ENCODE measurements at places on chromosomes 11 and 22.

DNA sequence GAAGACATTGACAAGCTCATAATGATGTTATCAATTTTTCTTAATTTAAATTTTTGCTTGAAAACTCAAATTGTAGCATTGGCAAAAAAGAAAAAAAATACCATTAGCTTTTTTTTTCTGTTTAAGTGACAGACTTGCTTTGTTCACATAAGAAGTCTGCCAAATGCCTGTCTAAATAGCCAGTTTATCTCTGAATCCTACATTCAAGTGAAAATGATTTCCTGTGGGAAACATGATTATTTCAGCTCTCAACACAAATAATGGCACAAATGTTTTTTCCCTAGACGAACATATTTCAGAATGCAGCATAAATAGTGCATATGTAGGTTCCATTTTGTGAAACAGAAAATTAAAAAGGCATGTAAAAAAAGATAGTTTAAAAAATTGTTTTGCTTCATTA, 23.5 kb downstream of the TYR start:
- no peak for DNase-seq

- DNase-seq: no peak
Measured at GRCh38 chr22:43277091-43277490, 66.1 kb downstream of the SCUBE1 start.

DNA sequence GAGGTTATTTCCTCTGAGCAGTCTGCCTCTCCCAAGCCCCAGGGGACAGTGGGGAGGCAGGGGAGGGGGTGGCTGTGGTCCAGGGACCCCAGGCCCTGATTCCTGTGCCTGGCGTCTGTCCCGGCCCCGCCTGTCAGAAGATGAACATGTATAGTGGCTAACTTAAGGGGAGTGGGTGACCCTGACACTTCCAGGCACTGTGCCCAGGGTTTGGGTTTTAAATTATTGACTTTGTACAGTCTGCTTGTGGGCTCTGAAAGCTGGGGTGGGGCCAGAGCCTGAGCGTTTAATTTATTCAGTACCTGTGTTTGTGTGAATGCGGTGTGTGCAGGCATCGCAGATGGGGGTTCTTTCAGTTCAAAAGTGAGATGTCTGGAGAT, 3.1 kb downstream of the PIM3 start:
- DNase-seq: no peak

- no peak for DNase-seq
Measured at GRCh38 chr22:26656891-26657851, at the start of gene MIAT. Gene MIAT, plus strand, starts transcription at chr22:26657588.

GRCh38 chr22:36520423-36520822, 8.5 kb downstream of the EIF3D start:
- no peak for DNase-seq

- DNase-seq: no peak
Measured at GRCh38 chr11:79243422-79244210, 197.2 kb downstream of the TENM4 start.

GRCh38 chr11:76859708-76860227, 950 bp upstream of the ACER3 start:
- no peak for DNase-seq

GRCh38 chr11:76654298-76654851, 16.2 kb downstream of the LRRC32 start:
- no peak for DNase-seq

DNA sequence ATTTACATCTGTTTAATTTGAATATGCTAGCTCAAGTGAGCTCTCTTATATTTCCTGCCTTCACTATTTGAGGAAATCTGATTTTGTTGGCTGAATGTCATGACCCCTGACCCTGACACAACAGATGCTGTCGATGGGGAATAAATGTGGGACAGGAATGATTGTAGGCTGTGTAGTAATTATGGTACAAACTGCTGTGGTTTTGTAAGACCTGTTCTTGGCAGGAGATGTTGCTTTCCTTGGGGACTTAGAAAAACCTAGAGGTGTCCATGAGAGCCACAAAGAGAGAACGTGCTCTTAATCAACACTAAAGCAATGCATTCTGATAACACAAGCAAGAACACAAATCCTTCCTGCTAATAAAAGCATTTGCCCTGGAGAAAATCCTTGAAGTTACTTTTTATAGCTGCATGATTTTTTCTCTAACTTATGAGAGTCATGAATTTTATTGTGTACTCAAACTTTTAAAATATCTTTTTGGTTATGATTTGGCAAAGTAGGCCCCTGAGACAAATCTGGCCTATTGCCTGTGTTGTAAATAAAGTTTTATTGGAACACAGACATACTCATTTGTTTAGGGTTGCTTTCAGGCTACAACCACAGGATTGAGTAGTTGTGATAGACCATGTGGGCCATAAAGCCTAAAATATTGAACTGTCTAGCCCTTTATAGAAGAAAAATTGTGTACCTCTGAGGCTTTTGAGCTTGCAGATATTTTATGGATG, 90.2 kb downstream of the DDX10 start:
- DNase-seq: no peak

DNA sequence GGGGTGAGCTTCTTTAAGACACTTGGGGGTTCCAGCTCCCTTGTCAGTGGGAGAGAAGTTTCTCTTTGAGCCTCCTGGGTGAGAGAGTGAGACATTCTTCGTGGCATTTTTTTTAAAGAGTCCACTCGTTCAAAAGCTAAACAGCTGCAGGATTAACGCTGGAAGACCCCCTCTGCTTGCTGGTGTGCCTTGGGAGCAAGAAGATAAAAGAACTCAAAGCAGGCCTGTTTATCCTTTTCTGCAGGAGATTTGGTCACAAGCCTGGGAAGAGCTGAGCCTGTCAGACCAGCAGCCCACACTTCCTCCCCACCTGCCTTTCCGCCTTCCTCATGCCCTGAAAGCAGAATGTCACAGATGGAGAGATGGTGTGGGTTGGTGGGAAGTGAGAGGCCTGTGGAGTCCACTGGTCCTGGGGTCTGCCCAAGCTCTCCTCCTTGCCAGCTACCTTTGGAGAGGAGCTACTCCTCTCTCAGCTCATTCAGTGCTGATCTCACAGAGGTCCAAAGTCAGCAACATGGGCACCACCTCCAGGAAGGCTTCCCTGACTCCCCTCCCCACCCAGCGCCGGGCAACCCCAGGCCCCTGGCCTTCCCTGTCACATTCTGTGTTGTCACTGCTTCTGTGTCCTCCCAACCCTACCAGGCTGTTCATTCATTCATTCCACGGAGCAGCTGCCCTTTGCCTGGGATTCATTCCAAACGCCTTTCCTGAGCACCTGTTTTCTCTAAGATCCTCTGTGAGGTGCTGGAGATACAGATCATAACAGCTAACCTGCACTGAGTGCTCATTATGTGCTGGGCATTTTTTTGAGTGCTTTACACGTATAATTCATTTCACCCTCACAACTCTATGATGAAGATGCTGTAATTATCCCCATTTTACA, 6.7 kb downstream of the GDPD5 start:
- no peak for DNase-seq

DNA sequence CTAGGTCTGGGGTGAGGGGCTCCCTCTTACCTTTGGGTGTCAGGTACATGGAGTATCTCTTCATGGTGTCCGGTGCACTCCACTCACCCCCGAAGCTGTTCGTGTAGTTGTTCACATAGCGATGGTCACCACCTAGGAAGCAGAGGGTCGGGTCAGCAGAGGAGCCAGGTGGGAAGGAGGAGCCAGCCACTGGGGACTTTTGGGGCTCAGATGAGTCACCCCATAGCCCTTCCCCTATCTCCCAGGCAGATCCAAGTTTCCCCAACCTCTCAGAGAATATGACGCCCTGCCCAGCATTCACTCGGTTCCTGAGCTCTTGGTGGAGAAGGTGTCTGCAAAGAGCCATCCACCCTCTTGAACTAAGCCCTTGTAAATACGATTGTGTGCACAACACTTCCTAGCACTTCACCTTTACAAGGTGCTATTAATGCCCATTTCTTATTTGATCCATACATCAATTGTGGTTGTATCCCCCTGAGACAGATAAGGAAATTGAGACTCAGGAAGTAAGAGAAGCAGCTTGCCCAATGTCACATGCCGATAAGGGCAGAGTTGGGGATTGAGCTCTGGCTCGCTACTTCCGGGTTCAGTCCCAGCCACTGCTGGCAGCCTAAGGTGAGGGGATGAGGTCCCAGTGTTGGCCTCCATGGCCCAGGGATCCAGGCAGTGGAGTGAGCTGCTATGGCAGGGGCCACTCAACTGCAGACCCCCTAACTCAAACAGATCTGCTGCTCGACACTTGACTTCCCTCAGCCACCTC, 14.8 kb downstream of the TRIM29 start:
- DNase-seq: no peak

DNA sequence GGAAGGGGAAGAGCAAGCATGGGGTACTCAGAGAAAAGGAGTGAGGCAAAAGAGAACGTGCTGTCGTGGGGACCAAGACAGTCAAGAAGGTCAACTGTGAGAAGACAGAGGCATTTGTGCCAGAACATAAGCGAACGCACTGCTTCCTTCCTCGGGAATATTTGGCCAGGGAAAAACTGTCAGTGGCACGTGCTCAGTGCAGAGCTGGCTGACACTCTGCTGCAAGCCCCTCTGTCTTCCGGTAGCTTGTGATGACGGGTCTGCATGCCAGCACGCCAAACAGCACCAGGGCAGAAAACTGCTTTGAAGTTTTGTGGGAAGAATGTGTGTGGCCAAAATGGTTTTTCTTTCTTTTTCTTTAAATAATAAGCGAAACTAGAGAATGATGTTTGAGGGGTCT, 60.6 kb downstream of the SMCO4 start:
- no peak for DNase-seq

- no peak for DNase-seq
Measured at GRCh38 chr22:50585238-50585637, 2.6 kb upstream of the CHKB start.

DNA sequence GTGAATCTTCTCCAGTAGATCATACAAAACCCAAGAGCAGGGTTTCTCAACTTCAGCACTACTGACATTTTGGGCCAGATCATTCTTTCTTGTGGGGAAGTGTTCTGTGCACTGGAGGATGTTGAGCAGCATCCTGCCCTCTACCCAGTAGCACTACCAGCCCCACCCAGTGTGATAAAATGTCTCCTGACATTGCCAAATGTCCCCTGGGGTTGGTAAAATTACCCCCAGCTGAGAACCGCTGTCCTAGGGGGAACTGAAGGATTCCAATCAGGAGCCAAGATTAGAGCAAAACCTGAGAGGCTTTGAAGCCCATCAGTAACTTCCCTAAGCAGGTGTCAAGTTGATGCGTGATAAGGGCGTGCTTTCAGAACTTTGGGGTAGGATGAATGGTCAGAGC, 61.4 kb upstream of the YWHAH start:
- no peak for DNase-seq

DNA sequence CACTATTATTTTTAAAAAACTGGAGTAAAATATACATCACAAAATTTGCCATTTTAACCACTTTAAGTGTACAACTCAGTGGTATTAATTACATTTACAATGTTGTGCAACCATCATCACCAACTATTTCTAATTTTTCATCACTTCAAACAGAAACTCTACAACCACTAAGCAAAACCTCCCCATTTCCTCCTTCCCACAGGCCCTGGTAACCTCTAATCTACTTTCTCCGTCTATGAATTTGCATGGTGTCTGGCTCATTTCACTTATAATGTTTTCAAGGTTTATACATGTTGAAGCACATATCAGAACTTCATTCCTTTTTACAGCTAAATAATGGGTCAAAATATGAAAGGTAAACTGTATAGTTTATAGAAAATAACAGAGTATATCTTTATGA, 24.4 kb downstream of the DDI1 start:
- DNase-seq: no peak

DNA sequence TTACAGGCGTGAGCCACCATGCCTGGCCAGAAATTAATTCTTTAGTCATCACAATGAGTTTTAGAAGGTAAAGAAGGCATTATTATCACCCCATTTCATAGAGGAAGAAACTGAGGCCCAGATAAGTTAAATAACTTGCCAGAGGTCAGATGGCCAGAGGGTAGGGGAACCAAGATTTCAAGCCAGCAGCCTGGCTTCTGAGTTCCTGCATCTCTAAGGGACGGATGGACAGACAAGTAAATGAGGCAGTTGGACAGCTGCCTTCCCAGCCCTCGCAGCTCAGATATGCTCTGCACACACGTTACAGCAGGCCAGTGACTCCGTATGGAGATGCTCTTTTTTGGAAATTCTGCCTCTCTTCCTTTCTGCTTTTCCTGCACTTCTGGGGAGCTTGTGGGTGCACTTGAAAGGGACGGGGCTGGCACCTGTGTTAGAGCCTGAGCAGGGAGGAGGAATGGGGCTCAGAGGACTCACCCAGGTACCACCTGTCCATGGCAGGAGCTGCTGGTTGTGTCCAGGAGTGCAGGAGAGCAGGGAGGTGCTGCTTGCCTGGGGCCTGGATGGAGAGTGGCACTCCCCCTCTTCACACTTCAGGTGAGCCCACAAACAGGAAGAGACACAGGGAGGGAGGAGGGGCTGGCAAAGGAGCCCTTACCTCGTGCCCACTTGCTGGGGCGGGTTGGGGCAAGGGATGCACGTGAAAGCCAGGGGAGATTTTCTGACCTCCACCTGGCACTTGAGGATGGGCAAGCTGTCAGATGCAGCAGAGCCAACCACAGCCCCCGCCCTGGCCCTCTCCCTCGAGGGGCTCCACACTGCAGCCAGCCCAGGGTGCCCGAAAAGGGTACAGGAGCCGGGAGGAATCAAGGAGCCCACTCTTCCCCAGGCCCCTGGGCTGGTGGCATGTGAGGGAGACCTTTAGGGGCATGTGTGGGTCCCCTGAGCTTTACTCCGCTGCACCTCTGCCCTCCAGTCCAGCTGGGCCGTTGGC, 3.3 kb upstream of the FXYD2 start:
- no peak for DNase-seq

DNA sequence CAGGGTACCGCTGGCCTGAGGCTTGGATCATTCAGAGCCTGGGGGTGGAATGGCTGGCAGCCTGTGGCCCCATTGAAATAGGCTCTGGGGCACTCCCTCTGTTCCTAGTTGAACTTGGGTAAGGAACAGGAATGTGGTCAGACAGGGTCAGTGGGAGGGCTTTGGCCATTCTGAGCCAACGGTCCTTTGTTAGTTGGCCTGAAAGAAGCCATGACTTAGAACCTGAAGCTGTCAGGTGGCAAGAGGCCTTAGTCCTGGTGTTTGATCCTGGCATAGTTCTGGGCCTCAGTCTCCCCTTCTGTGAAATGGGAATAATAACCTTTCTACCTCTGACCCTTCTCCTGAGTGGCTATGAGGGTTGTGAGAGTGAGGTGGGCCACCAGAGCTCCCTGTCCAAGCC, 8.3 kb downstream of the PGAP2 start:
- no peak for DNase-seq

DNA sequence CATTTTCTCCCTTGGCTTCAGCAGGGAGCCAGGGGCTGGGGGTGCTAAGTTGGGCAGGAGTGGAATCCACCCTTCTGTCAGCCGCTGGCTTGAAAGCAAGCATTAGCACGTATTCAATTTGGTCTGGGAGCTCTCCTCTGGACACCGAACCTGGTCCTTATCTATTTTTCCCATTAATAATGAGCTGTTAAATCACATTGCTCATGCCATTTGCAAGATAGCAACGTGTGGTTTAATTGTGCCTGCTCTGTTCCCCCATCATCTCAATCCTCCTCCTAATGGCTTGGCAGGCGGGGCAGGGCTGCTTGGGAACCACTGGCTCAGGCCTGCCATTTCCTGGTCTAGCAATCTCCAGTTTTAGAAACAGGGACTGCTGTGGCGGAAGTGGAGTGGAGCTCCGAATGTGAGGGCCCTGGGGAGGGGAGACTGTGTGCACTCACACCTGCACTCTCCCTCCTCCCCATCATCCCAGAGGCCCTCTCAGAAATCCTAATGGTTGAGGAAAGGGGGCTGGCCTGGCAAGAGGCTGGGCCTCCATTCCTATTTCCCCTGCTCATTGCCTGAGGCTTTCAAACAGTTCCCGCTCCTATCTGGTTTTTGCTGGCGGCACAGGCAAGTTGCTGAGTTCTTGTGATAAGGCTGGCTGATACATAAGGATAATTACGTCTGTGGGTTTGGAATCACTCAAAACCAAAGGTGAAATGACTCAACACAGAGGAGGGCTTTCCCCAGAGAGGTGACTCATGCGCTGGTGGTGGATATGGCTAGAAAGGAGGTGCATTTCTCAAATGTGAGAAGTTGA, 201.2 kb upstream of the E2F8 start:
- no peak for DNase-seq
